Dorsolateral prefrontal cortex (tissue), 122 donors: ENCODE measurements at places on chromosomes 11 and 22.
A peak's percentile ranks its signal among the peaks of the same experiment; 100 is the strongest.

DNA sequence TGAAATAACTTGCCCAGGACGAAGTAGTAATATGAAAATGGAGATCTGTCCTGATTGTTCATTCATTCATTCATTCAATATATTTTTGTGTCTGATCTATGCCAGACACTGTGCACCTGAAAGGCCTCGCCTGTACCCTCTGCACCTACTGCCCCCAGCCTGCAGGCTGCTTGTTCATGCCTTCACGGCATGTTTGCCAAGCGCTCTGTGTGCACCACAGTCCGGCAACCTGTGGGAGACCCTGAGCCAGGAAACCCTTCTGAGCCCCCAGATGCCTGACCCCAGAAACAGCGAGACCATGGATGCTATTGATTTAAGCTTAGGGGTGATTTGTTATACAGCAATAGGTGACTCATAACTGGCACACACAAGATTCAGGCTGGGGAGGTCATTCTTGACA lies 47.0 kb downstream of the RTL6 start:
- DNase-seq: no peak

DNA sequence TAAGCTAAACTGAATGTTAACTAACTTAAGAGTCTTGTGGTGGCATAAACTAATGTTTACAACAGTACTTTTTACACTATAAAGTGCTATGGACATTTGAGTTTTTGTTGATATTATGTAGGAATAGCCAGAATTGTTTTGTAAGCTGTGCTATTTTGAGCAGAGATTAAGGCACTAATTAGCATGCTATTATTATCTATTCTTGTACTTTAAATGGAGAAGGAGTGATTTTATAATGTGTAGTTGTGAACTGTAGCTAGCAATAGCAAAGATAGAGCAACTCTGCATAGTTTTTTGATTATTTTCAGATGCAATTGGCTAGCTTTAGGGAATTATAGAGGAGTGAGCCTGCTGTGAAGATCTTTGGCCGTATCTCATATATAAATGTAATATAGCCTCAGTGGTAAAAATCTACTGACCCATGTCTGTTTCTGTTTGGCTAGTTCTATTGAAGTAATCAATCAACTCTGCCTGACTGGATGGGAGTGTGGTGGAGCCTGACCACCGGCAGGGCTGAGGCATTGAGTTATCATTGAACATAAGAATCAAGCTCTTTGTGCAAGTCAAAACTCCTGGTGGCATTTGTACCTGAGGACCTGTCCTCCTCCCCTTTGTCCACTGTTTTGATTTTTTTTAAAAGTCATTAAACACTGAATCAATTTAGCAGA lies 34.3 kb downstream of the NCAM1 start:
- DNase-seq: no peak

DNA sequence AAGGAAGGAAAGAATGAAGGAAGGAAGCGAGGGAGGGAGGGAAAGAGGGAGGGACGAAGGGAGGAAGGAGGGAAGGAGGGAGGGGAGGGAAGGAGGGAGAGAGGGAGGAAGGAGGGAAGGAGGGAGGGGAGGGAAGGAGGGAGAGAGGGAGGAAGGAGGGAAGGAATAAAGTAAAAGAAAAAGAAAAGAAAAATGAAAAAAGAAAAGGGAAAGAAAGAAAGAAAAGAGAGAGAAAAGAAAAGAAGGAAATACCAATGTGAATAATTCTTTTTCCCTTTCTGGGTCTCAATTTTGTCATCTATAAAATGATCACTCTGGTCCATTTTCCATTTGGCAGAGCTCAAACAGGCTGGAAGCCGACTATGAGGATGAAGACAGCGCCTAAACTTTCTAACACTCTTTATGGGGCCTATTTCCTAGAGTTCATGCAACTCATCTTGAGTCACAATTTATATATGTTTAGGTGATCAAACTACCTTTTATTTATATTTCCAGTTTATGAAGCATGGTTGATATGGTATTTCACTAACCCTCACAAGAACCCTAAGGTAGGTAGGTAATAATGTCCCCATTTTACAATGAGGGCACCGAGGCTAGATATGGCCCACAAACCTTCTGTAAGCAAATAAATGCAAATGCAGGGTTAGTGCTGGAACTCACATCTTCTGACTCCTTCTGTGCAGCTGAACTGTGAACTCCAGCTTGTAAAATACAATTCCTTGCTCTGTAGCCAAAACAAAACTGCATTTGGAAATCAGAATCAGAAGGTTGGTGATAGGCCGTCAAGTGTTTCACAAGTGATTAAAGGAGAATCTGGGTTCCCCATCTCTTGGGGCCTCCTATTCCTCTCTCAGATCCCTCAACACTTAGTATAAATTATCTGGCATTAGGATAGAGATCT lies 434.3 kb downstream of the ETS1 start:
- DNase-seq: no peak

GRCh38 chr11:19407677-19408270 lies 167.0 kb upstream of the E2F8 start:
- DNase-seq: no peak

DNA sequence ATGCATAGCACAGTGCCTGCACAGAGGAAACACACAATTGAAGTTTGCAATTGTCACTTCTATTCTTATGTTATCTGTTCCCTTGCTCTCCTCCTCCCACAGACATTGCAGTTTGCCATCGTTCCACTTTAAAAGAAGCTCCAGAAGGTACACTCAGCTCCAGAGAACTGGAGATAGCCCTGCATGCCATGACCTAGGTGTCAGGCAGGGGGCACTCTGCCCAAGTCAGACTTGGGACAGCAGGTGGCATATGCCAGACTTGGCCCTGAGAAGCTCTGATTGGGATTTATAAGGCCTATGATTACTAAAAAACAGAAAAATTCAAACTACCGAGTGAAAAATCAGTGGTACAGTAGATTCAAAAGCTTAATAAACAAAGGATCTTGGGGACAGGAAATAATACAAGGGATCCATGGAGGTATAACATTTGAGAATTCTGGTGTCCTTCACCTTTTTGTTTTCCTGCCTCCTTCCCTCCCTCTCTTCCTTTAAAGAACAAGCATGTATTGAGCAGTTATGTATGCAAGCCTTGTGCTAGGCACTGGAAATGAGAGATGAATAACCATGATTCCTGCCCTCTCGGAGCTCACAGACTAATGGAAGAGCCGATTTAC lies 40.0 kb downstream of the TENM4 start:
- no peak for DNase-seq

DNA sequence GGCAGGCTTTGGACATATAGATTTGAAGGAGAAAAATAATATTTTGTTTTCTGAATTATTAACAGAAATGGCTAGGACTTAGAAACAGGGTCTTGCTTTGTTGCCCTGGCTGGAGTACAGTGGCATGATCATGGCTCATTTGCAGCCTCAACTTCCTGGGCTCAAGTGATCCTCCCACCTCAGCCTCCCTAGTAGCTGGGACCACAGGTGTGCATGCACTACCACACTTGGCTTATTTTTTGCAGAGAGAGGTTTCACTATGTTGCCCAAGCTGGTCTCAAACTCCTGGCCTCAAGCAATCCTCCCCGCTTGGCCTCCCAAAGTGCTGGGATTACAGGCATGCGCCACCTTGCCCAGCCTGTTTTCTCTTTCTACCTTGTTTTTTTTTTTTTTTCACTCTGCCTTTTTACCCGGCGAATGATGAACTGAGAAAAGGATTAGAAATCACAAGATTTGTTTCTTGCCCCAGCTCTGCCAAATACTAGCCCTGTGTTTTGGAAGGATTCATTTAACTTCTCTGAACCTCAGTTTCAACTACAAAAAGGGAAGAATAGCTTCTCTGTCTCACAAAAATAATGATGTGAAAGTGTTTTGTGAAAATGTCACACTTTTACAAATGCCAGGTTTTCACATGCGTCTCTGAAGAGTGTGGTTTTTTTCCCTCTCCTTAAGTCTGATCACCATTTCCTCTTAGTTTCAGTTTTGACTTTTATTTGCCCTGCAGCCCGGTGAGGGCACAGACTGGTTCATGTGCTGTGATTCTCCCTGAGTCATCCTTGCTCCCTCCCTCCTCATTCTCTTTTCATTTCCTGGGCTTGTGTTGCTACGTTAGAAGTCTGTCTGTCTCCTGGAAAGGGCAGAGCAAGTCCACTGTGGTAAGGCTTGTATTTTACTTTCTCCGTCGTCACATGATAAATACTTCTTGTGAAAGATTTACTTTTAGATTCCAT lies 67.7 kb downstream of the BCL2L13 start:
- peak; percentile 50 for DNase-seq

- DNase-seq: no peak
Observed at GRCh38 chr11:109043315-109043714, 378.4 kb downstream of the DDX10 start.

DNA sequence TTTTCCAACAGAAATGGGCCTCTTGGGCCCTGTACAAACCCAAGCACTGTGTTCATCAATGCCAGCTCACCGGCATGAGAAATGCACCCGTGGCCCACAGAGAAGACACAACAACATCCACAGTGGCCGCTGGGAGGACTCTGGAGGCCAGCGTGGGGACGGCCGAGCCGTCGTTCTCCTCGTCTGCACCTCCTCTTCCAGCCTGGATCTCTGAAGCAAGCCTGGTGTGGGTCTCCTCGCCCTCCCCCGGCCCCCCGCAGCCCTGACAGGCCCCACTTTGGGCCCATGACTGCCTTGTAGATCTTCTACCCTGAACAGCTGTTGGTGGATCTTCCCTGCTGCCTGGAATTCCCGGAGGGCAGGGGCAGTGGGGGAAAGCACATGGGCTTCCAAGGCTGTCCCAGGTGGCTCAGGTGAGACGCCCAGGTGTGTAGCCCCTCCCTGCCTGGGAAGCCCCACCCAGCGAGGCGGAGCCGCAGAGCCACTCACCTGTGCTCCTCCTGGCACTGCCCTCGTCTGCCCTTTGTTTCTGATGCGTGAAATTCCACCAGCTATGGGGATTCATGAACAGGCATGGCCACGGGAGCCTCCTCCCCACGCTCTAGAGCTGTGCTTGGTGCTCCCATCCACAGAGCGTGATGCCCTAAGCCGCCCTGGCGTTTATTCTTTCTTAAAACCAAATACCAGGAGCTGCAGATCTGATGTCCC lies 225.9 kb downstream of the BRD1 start:
- DNase-seq: no peak

DNA sequence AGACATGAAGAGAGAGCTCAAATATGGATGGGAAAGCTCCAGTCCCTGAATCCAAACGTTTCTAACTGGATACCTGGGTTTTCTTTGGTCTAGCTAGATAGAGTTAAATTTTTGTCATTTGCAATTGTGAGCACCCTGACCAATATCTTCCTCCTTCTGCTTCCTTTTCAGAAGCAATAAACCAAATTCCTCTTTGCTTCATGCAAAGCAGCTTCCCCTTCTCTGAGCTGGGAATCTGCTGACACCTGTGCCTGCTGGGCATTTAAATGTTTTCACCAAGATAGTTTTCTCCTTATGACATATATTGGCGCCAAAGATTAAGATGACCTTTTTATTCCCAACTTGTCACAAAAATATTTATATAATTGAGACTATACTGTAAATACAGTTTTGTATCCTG lies 27.9 kb upstream of the PAK1 start:
- DNase-seq: no peak

- no peak for DNase-seq
Observed at GRCh38 chr11:122851366-122851966, 13.2 kb downstream of the CRTAM start.

- DNase-seq: peak; percentile 6
Observed at GRCh38 chr11:71248656-71249055, 3.7 kb downstream of the SHANK2 start.

DNA sequence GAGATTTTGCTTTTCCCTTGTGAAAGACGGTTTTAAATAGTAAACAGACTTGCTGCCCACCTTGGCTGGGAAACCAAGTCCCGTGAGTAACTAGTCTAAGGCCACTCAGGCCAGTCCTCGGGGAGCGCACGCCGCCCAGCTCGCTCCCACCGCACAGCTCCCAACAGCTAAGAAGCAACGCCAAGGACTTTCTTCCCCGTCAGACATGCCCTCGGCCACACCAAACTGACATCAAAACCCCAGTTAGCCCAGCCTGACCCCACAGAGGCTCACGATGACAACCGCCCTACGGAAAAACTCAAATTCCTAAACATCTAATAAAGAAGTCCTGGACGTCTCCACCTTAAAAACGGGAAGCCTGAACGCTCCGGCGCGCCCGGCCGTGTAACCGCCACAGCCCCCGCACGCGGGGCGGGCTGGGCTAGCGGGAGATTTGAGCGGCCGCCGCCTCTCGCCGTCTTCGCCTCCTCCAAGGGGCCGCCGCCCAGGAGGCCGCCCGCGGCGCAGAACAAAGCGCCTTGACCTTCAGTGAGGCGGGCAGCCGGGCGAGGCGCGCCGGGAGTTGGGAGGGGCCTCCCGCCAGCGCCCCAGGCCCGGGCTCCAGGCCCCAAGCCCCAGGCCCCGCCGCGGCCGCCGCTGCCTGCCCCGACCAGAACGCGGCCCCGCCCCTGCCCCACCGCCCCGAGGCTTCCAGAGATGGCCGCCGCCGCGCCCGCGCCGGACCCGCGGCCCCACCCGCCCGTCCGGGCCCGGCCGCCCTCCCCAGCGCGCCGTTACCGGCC lies 486 bp downstream of the NAP1L4 start:
- no peak for DNase-seq

GRCh38 chr11:60925868-60926267 lies 1.6 kb downstream of the TMEM132A start:
- no peak for DNase-seq

DNA sequence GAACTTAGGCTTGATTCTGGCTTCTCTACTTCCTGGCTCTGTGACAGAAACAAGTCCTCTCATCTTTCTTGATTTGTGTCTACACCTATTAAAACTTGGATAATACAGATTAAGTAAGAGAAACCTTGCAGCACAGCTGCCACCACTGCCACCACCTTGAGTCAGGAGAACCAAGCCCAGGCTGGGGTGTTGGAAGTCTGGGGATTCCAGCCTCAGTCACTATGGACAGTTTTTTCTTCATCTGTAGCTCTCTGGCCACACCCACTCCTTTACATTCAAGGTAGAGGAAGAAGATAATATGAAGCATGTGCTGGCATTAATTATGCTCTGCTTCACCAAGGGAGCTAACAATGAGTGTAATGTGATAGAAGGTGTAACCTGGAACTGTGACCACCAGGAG lies 75.7 kb downstream of the RELT start:
- DNase-seq: no peak

- no peak for DNase-seq
Observed at GRCh38 chr11:83736684-83737083, 450.5 kb upstream of the CCDC90B start.

DNA sequence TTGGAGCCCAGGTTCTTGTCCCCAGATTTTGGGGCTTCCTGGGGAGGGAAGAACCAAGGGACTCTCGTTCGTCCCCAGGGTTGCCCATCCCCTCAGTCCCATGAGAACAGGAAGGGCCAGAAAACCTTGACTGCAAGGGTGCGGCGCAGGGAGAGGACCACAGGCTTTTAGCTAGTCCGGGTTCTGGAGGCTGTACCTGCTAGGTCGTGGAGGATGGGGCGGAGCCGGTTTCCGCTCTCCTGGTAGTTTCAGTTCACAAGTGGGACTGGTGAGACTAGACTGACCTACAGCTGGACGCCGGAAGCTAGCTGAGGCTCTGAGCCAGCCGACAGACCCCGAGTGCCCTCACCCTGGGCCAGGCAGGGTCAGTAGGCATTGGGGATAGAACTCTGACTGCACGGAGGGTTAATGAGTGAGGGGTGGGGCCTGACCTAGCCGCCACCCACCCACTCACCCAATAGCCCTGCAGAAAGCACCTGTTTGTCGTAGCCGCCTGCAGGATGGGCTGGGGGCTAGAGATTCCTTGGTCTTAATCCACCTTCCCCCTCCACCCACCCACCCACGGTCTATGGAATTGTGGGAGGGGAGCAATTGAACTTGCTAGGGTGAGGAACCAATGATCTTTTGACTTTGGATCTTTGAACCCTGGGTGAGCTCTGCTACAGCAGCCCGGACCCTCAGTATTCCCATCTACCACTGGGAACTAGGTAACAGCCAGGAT lies 1.5 kb downstream of the MAFF start:
- no peak for DNase-seq
